ENCODE measurements at places on chromosomes 5 and 9.
A peak's percentile ranks its signal among the peaks of the same experiment; 100 is the strongest.

DNA sequence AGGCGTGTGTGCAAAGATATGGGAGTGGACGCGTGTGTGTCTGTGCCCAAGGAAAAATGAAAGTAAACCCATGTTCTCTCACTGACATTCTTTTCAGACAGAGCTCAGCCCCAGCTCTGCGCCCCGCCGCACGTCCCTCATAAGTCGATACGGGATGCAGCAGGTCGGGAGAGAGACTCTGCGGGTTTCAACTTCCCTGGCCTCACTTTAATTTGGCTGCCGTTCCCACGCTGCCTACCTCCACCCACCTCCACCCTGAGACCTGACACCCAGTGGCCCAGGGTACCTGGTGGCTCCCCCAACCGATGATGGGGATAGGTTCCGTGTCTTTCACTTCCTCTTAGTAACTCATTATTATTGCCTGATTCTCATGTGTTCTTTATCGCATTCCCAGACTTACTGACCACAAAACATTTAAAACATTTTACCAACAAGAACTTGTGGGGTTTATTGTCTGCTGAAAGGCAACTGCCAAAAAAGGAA is 19.4 kb downstream of the LHX2 start:
- no peak for DNase-seq

DNA sequence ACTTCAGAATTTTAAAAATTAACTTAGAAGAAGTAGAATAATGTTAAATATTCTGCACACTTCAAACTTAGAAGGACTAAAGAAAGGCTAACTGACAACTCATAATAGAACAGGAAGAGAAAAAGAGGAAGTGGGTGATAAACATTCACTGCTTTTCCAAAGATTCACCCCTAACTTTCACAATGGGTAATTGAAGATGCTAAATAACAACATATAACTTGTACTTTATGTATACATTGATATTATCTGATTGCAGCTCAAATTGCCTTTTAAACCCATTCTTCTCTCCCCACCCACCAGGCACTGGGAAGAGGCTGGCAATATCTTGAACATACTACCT is 376.6 kb downstream of the EFNA5 start:
- DNase-seq: no peak

DNA sequence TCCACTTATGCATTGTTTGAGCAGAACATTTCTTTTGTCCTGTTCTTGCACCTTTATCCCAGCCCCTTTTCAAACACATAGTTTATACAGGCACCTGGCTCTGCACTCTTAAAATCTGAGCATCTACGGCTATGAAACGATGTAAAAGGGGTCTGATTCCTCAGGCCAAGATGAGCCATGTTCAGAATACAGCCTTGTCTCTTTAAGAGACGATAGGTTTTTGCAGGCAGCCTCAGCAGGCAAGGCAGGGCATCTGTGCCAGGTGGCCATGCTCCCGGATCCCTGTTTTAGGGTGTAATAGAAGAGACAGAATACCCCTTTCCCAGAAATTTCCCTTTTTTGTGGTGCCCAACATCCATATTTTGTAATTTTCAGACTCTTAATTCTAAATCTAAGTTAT is 89.1 kb upstream of the NFIB start:
- no peak for DNase-seq

DNA sequence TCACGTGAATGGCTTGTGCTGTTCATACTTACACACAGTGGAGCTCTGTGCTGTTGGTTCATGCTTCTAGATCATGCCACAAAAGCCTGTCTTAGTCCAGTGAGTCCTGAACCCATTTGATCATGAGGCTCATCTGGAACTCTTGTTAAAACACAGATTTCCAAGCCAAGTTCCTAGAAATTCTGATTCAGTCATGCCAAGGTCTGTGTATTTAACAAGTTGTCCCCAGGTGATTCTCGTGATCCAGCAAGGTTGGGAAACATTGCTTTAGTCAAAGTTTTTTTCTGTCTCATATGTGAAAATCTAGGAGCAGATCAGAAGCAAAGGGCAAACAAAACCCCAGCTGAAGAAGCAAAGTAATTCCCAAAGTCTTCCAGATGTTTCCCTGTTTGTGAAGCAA is 112.5 kb upstream of the GAS1 start:
- no peak for DNase-seq

GRCh38 chr5:116702776-116703175 is 128.2 kb upstream of the SEMA6A start:
- DNase-seq: peak; percentile 7

DNA sequence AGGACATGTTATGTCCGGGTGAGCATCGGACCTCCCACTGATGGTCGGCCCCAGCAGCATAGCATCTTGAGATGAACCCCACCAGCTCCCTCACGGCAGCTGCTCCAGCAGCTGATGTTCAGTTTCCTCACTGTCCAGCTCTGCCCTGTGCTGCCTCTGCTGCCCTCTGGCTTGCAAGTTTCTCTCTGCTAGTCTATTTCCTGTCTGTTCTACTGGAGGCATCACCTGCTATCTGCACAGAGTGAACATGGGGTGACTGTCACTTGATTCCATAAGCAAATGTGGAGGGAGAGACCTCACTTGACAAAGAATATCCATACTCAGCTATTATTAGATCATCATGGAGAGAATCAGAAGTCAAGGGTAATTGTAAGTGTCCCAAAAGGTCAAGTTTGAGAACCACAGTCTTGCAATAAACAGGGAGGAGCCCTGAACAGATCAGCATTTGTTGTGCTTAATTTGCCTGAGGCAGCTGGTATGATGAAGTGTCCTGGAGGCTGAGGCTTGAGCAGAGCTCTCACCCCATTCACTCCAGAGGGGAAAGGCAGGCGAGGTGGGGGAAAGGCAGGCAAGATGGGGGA is 702.8 kb downstream of the SEMA5A start:
- peak; percentile 3 for DNase-seq

GRCh38 chr5:100905259-100905914 is 2.3 kb upstream of the ST8SIA4 start:
- no peak for DNase-seq

- no peak for DNase-seq
Observed at GRCh38 chr5:94375801-94376200, 242.6 kb downstream of the KIAA0825 start.

DNA sequence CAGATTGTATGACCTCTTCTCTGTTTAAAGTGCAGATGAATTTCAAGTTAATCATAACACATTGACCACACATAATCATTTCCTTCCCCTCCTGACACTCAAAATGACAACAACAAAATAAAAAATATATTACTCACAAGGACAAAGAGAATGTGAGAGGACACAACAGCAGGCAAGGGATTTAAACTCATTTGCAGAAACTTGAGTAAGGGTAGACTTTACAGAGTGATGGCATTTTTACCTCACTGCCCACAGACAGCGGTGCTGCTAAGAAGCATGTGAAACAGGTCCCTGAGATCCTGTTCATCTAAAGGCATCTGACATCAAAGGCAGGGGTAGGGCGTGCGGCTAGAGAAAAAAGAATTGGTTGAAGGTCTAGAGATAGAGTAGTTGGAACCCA is 99.0 kb downstream of the TRIM36 start:
- no peak for DNase-seq

DNA sequence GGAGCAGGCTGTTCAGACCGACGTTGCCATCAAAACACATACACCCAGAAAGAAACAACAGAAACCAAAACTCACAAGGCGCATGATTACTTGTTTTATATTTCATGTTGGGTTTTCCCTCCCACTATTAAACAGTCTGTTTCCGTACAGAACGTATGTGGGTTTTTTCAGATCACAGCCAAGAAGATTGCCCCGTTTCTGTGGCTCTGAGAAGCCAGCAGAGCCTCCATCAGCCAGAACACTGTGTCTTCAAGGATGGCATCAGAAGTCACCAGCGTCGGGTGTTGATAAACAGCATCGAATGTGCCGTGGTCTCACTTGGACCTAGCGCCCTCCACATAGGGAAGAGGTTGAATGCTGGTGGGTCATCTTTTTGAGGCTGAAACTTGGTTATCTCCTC is 42.8 kb downstream of the FAM78A start:
- no peak for DNase-seq

- DNase-seq: no peak
Observed at GRCh38 chr9:80440724-80441123, 869.0 kb downstream of the TLE4 start.

GRCh38 chr5:33267801-33268200 is 173.0 kb upstream of the TARS1 start:
- no peak for DNase-seq

GRCh38 chr5:169651526-169651925 is 14.5 kb downstream of the DOCK2 start:
- no peak for DNase-seq

DNA sequence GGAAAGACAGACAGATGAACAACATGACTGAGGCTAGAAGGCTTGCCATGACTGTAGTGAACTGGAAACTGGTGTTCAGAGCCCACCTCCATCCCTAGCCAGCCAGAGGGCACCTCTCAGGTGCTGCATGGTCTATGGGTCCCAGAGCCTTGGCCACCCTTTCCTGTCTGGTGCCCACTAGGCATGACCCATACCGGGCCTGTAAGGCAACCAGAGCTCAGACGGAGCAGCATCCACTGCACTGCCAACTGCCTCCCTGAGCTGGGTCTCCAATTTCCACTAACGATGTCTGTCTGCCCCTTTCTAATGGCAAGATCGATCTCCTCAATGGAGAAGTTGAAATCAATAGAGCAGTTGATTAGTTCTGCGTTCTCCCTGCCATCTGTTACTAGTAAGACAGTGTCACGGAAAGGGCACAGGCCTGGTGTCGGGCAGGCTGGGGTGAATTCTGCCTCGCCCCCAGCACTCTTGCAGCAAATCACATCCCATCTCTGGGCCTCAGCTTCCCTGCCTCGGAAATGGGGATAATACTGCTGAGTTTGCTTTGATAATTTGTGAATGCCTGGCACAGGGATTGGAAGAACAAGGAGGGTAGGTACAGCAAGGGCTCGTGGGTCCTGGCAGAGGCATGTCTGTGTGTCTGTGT is 172.3 kb upstream of the MVB12B start:
- DNase-seq: no peak

- no peak for DNase-seq
Observed at GRCh38 chr9:135944444-135945252, 16.5 kb downstream of the UBAC1 start.
